Foreskin keratinocyte (primary cell): ENCODE measurements at places on chromosomes 7 and 10.

- DNase-seq = no peak
Observed at GRCh38 chr7:132345543-132346129, 230.6 kb downstream of the PLXNA4 start.

DNA sequence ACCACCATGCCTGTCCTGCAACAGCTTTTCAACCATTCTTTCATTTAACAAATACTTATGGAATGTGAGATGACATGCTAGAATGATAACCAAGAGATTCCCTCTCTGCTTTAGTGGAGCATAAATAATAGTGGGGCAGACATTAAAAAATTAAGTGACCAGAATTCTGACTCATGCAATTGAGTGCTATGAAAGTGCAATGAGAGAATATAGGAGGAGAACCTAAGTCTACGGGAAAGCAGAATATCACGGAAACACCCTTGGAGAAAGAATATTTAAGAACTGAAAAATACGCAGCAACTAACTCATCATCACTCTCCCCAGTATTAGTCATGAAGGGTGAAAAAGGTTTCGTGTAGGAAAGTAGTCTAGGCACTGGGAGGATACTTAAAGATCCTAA is 7.1 kb downstream of the KIF5B start:
- DNase-seq = peak; percentile 87

DNA sequence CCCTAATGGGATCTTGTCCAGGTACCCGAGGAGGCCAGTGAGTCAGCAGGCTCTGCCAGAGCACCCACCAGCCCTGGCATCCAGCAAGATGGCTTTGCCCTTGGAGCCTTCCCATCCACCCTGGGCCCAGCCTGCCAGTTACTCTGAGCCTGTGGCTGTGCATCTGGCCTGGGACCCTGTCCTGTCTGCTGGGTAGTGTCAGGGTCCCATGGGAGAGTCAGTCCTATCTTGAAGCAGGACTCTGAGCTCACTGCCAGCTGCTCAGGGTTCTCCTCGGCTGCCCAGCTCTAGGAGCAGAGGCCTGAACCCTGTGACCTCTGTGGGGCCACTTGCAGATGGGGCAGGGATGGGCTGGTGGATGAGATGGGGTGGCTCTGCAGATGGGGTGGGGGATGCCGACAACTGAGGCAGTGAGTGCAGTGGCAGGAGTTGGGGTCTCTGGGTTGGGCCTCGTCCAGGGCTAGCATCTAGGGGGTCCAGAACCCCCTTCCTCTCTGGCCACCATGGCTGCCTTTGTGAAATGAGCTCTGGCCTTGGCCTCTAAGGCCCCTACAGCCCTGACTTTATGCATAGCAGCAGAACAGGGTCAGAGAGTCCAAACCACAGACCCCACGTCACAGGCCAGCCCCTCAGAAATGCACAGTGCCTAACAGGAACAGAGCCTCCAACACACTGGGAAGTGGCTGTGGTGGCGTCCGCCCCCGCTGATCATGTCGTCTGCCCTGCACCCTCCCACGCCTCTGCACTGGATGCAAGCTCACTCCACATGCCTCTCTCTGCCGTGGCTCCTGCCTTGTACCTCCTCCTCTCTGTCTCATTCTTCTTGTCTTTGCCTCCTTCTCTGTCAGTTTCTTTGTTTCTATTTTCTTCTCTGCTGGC is 88.1 kb upstream of the RET start:
- DNase-seq = no peak

- DNase-seq = no peak
Observed at GRCh38 chr7:50156163-50156562, 63.1 kb upstream of the ZPBP start.

GRCh38 chr10:131396121-131397050 is 84.9 kb upstream of the TCERG1L start:
- DNase-seq = no peak

DNA sequence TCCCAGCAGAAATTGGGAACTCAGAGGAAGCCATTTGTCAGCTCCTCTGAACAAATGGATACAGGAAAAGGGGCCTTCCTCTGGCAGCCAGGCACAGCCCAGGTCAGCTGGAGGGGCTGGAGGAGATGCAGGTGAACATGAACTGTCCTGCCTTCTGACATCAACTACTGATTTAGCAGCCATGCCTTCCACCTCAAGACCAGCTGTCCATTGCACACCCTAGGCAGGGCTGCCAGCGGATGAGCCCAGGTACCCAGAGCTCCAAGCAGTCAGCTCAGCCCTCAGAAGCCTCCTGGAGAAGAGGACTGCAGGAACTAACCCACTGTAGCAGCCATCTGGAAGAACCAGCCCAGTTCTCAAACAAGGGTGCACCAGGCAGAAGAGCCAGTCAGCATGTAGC is 44.1 kb upstream of the GDF10 start:
- DNase-seq = no peak

DNA sequence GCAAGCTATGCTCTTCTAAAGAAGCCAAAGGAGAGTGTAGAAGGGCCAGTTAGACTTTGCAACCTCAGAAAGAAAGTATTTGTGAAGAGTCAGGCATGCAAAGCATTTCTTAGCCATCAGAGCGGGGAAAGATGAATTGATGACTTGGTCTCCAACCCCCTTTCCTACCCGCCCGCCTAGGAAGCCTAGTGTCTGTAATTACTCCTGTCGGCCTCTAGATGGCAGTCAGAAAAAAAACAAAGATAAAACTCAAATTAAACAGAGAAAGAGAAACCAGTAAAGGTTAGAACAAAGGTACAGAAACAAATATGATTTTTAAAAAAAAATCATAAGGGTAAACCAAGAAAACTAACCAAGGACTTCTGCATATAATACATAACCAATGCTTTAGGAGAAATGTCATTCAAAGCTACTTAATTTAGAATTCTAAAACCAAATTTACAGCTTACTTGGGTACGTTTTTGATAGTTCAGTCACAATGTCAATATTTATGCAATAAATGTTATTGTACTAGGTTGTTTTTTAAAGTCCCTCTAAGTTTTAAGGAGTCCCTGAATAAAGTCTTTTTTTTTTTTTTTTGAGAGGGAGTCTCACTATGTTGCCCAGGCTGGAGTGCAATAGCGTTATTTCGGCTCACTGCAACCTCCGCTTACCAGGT is 97.6 kb downstream of the LYZL1 start:
- no peak for DNase-seq

DNA sequence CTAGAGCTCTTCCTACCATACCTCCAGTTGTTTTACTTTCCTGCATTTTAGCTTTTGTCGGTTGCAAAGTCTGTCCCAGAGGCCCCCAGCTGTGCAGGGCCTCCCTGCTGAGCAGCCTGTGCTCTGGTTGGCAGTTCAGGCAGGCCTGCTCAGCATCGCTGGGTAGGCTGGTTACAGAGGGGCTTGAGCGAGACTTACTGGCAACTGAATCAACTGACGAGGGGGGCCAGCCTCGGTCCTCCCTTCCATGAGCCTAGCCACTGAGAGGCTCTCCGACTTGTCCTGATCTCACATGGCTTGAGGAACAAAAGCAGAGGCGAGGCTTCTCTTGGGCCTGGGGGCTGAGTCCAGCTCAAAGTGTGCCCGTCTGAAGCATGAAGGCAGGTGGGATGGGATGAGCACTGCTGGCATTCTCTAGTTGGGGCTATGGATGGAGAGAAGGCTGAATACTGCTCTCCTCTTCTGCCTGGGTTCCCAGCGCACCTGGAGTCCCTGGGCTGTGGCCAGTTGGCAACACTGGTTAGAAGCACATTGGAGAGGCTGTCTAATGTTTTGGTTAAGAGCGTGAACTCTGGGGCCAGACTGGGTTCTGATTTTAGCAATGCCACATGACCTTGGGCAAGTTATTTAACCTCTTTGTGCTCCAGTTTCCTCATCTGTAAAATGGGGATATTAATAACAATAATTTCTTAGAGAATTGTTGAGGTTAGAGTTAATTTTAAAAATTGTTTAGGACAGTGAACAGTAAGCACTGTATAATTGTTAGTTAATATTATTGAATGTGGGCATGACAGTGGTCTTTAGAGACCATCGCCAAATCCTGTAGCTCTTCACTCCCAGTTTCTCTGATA is 6.9 kb upstream of the SFRP5 start:
- no peak for DNase-seq

- no peak for DNase-seq
Observed at GRCh38 chr10:131724169-131724545, 176.7 kb upstream of the PPP2R2D start.

- DNase-seq = no peak
Observed at GRCh38 chr10:75895259-75895658, 463.8 kb downstream of the LRMDA start.

- DNase-seq = no peak
Observed at GRCh38 chr7:22697322-22697859, 29.6 kb upstream of the IL6 start.

DNA sequence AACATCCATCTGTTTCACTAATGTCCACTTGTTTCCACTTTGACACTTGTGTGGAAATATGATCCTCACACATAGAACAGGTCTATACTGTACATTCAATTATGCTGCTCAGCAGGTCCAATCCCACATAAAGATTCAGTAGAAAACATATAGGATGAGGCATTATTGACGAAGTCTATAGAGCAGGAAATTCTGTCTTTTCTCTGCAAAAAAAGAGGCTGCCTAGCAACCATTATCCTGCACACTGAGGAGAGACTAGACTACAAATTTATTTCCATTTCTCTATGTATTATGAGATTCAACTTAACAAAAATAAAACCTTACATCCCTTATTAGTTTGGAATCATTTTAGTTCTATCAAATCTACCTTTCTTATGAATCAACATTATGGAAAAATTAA is 204.6 kb upstream of the POM121L12 start:
- no peak for DNase-seq

DNA sequence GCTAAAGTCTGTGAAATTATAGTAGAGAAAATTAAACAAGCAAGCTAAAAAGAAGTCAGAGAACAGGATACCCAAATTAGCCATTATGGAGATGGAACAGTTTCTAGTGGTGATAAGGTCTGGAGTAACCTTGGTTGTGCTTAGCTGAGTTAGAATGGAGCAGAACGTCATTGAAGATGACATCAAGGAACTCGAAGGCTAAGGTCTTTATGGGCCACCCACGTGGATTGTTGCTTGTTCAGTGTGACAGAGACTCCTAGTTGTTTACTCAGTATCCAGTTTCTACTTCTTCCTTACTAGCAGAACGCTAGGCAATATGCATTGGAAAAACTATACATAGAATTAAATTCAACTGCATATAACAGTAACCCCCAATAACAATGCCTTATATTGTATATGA is 39.7 kb downstream of the AHCYL2 start:
- no peak for DNase-seq

DNA sequence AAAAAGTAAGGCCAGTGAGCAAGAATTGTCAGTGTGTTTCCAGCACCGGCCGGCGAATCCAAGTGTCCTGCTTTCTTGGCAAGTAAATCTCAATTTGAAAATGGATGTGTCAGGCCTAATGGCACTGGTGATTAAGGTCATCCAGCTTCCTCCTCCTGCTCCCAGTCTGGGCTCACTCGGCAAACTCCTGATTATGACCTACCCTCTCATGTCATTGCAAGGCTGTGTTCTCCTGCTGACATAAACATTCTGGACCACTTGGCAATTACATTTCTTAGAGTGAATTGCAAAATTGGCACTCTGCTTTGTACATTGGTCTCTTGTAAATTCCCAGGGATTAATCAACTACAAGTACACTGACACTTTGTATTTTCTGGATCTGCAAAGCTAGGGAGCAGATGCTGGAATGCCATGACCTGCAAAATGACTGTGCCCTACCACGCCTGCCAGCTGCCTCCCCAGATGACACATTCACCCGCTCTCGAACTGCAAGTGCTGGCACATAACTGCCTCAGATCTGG is 473.8 kb downstream of the KIF20B start:
- peak; percentile 51 for DNase-seq
